ENCODE measurements at places on chromosomes 6 and 20.

GRCh38 chr20:8504030-8504429 lies 372.0 kb downstream of the PLCB1 start:
- DNase-seq: no peak

GRCh38 chr6:15413466-15414234 lies 167.8 kb downstream of the JARID2 start:
- no peak for DNase-seq

GRCh38 chr6:131669891-131670290 lies 31.3 kb downstream of the OR2A4 start:
- no peak for DNase-seq

- no peak for DNase-seq
These were observed 20.1 kb downstream of the NSFL1C start for GRCh38 chr20:1446536-1446935.

- DNase-seq: no peak
These were observed 112.7 kb downstream of the PSMB1 start for GRCh38 chr6:170440437-170440836.

- no peak for DNase-seq
These were observed 235.3 kb upstream of the CEP162 start for GRCh38 chr6:84462698-84463097.

DNA sequence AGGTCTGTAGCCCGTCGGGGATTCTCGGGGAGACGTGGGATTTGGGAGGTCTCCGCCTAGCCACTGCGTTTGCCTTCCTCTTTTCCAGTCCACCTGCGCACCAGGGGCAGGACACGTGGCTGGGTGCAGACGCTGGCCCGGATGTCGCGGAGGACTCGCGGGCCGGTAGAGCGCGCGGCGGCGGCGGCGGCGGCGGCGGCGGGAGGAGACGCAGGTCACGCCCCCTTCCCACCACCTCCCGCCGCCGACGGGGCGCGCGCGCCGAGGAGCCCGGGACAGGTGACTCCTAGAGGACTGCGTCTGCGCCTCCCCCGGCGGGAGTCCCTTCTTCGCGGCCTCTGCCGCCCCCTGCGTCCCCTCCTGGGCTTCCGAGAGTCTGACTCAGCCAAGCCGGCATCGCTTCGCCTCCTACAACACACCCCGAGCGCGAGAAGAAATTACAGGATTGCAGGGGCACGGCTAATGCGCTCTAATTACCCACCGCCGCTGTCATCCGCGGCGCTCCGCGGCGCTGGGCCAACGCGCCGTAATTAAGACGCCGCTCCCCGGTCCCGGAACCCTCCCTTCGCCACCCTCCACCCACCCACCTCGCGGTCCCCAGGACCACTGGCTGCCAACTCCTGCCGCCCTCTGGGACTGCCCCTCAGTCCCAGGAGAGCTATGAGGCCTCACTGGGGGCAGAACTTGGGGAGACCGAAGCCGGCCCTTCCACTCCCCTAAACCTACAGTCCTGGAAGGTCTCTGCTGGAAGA lies 124.5 kb downstream of the MRPL14 start:
- DNase-seq: no peak
